ENCODE measurements at places on chromosomes 7 and 10. TPM values are rescaled to one million over a fixed set of nuclear protein-coding genes. Genes with fewer than 3 reads are reported as not detected.

The OPN4 gene
- total RNA-seq: not detected

The GPR146 gene
- 2.0 TPM for total RNA-seq

The CPVL gene
- 30.7 TPM for total RNA-seq

The CYP3A4 gene
- total RNA-seq: 0.35 TPM

The GBX1 gene
- not detected for total RNA-seq

The TMEM236 gene
- total RNA-seq: not detected

The SFRP5 gene
- total RNA-seq: 1.7 TPM

The BRAF gene
- 13.4 TPM for total RNA-seq

The UCN3 gene
- not detected for total RNA-seq

The CALML5 gene
- total RNA-seq: not detected

The GPR15LG gene
- not detected for total RNA-seq

The LRGUK gene
- total RNA-seq: 0.18 TPM

The OR2A1 gene
- total RNA-seq: not detected

The AQP1 gene
- total RNA-seq: not detected

The VWA2 gene
- not detected for total RNA-seq

The MNX1 gene
- total RNA-seq: 3.6 TPM

The IFIT1 gene
- 7.5 TPM for total RNA-seq

The NEUROD6 gene
- not detected for total RNA-seq

Measured in HepG2 (cell line).